ENCODE measurements at places on chromosomes 1 and 21.
A peak's percentile ranks its signal among the peaks of the same experiment; 100 is the strongest.

DNA sequence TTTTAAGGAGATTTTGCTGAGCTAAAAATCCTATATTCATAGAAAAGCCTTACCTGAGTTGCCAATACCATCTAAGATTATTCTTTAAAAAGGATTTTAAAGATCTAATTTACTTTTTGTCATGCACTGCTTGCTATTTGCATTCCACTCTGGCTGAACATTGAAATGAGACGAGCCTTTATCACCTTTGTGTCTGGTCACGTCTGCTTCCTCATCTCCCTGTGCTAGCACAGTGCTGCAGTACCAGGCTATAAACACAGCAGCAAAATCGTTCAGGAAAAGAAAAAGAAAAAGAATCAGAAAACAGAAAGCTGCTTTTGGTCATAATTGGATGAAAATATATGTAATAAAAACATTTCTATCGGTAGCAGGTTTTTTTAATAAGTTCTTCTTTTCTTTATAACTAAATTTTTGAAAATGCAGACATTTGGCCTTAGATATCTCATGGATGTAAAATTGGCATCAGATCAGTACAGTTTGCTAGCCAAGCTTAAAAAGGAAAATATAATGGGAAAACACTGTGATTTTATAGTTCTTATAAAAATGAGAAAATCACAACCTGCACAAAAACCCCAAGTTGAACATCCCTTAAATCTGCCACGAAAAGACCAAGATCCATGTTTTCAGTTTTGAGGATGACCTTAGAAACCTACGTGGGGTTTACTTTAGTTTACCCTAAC is 735.7 kb upstream of the CXADR start:
- no peak for DNase-seq

GRCh38 chr1:158547533-158547932 is 6.7 kb downstream of the OR6Y1 start:
- DNase-seq: no peak

DNA sequence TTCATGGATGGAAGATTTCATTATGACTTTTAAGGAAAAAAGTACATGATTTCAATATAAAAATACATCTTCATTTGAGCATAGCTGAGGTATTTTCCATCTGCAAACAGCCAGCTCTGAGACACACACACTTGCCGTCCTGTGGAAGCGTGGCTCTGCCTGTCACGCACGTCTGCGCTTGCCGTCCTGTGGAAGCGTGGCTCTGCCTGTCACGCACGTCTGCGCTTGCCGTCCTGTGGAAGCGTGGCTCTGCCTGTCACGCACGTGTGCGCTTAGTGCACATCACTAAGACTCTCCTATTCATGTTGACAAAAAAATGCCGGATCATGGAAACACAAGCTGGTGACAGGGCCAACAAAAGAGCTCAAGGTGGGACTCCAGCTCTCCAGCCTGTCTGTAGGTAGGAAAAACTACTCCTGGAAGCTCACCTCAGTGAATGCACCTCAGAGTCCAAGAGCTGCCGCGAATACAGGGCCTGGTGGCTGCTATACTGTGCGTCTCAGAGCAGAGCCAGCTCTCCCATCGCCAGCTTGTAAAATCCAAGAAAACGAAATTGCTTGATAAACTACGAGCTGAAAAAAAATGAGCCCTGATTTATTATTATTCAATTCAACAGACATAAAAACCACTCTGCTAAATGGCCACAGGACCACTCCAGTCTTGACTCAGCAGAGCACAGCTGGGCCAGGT is 69.3 kb downstream of the SLC37A1 start:
- no peak for DNase-seq

- DNase-seq: peak; percentile 55
Observed at GRCh38 chr1:37255136-37255795, 219.1 kb upstream of the ZC3H12A start.

DNA sequence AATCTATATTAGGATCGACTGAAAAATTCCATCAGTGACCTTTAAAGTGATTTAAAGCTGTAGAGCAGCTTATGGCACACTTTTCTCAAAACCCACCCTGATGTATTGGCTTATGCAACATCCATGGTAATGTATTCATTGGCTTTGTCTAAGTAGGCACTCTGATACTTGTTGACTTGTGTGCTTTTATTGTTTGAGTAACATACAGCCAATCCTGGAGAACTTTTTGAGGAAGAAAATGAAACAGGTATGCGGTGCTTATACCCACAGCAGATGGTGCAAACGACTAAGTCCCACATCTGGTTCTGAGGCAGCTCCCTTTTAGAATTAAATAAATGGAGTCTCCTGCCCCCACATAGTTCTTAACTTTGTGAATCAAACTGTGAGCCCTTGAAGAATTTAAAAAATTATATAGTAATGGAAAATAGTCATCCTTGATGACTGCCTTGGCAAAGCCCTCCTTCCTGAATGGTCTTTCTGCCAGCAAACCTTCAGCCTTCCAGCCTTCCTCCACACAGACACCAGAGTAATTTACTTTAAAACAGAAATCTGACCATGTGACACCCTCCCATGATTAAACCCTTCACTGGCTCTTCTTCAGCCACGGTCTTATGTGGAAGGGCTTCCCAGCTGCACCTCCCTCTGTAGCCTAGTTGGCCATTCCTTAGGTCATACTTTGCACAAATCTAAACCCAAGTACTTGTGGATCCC is 116.0 kb downstream of the BCAR3 start:
- no peak for DNase-seq

Data from renal pelvis (tissue), 12 donors.